ENCODE measurements at places on chromosomes 11 and 22.

DNA sequence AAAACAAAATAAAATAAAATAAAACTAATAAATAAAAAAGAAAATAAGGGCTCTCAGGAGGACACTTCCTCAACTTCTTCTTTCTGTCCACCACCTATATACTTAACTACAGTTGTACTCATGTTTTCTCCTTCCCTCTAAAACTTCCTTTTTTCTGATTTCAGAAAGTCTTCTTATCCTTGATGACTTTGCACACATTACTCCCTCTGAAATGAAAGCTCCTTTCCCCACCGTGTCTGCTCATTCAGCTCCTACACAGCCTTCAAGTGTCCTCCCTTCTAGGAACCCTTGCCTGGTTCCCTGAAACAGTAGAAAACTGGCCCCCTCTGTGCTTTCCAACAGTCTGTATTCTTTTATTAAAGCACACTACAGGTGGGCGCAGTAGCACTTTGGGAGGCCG, 18.3 kb upstream of the DDX17 start:
- no peak for DNase-seq

- DNase-seq, result no peak
Observed at GRCh38 chr22:23822101-23822671, 16.6 kb downstream of the DERL3 start.

DNA sequence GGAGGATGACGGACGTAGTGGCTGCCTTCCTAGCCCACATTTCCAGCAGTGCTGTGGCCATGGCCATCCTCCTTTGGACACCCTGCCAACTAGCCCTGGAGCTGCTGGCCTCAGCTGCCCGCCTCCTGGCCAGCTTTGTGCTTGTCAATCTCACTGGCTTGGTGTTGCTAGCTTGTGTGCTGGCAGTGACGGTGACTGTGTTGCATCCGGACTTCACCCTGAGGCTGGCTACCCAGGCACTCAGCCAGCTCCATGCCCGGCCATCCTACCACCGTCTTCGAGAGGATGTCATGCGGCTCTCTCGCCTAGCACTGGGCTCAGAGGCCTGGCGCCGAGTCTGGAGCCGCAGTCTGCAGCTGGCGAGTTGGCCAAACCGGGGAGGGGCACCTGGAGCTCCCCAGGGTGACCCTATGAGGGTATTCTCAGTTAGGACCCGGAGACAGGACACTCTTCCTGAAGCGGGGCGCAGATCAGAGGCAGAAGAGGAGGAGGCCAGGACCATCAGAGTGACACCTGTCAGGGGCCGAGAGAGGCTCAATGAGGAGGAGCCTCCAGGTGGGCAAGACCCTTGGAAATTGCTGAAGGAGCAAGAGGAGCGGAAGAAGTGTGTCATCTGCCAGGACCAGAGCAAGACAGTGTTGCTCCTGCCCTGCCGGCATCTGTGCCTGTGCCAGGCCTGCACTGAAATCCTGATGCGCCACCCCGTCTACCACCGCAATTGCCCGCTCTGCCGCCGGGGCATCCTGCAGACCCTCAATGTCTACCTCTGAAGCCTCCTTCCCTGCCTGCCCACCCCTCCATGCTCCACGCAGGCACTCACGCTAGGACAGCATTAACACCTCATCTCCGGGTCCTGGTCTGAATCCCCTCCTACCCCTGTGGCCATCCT, 1.6 kb downstream of the RNF26 start:
- no peak for DNase-seq

DNA sequence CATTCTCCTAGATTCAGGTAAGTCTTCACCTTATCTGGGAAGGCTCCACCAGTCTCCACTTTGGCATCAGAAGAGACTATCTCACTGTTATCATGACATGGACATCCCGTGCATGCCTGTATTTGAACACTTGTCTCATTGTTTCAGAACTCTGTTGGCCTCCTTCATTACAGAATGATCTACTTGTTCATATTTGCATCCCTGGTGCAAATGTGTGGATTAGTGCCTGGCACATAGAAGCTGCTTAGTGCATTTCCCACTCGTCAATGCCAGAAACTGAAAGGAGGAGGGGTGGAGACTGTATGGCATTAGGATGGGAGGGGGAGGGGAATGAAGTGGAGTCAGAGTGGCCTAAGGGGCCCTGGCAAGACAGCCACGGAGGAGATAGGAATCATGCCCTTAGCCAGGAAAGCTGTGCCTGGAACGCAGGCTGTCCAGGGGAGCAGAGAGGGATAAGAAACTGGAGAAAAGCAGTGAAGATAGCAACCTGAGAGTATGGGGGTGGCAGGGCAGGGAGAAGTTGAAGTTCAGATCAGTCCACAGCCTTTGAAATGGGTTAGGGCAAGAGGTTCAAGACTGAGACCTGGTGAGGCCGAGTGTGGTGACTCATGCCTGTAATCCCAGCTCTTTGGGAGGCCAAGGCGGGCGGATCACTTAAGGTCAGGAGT, 53.8 kb upstream of the CAPRIN1 start:
- no peak for DNase-seq

DNA sequence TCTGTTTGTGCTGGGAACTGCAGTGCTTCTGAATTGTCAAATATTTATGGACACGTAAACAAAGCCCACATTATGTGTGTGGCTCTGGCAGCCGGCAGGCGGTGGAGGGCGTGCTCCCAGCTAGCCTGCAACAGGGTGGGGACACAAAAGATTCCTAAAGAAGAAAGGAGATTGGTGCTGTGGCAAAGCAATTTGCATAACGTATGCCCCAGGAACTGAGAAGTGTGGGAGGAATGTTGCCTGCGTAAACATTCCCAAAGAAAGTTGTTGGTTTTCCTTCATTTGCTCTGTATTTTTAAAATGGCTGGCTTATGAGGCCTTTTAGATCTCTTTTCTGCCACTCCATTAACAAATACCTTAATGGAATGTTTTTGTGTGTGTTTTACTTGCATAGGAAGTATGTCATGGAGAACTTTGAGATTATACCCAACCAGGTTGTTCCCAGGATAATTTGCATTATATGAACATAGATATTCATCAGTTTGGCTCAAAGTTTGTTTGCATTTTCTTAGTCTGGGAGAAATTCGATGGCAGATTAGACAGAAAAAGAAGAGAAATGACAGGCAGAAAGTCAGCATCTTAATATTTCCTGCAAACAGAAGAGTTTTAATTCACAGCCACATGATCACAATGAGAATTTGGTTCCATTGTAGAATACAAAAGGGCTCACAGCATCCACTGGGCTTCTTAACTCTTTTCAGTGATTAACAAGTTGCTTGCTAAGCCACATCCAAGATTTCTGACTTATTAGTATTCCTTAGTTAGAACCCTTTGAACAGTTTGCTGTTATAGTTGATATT, 41.8 kb upstream of the DLAT start:
- no peak for DNase-seq
